ENCODE measurements at places on chromosomes 4 and X.

DNA sequence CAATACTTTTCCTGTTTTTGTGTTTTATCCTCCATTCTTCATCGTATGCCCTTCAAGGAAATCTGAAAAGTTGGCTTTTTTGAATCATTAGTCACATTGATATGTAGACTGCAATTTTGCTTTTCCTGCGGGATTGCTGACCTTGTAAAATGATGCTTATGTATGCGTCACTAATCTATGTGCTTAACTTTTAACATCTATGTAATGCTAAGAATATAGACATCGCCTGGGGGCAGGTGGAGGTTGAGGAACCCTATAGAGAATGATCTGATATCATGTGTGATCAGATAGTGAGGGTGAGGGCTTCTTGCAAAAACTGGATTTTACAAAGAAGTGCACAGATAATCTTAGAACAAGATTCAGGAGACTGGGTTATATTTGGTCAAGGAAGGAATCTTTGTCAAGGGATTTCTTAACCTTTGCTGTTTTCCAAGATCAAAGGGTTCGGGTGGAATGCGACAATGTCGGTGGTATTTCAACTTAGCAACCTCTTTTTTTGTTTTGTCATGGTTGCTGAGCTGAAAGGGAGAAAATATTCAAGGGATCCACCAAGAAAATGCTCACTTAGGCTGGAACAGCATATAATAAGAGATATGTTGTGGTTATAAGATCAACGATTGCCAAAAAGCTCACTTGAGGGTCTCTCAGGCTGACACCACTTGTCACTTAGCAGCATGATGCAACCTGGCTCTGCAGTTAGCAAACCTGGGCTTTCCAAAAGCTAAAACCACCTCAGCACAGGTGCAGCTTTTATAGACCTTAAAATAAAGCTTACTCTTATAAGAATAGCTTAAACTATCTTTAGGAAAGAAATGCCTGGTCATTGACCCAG is 70.6 kb upstream of the PUDP start:
- peak; percentile 75 for DNase-seq

- no peak for DNase-seq
Observed at GRCh38 chr4:133592106-133592505, 443.0 kb downstream of the PCDH10 start.

- no peak for DNase-seq
Observed at GRCh38 chr4:7145291-7145934, 46.9 kb upstream of the SORCS2 start.

- DNase-seq: no peak
Observed at GRCh38 chr4:140236654-140237169, 82.7 kb upstream of the MAML3 start.

DNA sequence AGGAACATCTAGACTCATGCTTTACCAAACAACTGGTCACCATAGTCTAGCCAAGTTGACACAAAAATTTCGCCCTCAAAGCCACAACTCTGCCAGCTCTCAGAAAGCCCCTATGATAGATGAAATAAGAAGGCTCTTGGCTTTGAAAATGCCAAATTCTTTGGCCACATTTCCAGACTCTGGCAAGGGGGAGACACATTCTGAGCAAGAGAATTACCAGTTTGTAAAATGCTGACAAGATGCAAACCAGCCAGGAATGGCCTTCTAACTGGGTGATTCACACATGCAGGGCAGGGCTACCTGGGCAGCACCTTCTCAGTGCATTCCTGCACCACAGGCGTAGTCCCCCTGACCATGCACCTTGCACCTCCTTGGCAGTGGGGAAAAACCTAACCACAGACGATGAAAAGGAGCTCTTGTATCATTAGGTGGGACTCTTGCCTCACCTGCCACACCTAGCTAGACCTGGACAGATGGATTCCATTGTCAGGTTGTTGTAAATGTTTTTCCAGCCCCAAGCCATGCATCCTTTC is 77.4 kb upstream of the CPEB2 start:
- no peak for DNase-seq

- no peak for DNase-seq
Observed at GRCh38 chrX:115409551-115409950, 120.0 kb downstream of the LUZP4 start.

GRCh38 chrX:40010550-40011321 is 87.0 kb downstream of the BCOR start:
- DNase-seq: no peak

GRCh38 chr4:87882861-87883260 is 50.1 kb downstream of the MEPE start:
- DNase-seq: no peak

- DNase-seq: no peak
Observed at GRCh38 chr4:122845066-122845465, 18.4 kb downstream of the FGF2 start.

DNA sequence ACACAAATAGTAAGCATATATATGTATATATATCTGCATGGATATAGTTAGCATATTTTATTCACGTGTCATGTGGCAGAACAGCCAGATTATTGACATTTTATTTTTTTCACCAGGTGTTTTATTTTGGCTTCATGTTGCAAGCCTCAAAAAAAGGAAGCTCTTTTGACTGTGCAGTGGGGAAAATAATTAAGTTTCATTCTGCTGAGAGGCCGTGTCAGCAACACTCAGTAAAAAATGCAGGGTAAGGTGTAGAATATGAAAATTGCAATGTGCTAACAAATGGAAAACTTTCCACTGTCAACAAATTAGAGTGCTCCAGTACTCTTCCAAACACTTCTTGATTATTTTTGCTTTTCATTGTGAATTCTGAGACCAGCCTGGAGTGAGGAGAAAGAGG is 511.5 kb downstream of the GLUD2 start:
- DNase-seq: no peak

GRCh38 chr4:48708610-48709009 is 71.5 kb downstream of the FRYL start:
- DNase-seq: no peak

DNA sequence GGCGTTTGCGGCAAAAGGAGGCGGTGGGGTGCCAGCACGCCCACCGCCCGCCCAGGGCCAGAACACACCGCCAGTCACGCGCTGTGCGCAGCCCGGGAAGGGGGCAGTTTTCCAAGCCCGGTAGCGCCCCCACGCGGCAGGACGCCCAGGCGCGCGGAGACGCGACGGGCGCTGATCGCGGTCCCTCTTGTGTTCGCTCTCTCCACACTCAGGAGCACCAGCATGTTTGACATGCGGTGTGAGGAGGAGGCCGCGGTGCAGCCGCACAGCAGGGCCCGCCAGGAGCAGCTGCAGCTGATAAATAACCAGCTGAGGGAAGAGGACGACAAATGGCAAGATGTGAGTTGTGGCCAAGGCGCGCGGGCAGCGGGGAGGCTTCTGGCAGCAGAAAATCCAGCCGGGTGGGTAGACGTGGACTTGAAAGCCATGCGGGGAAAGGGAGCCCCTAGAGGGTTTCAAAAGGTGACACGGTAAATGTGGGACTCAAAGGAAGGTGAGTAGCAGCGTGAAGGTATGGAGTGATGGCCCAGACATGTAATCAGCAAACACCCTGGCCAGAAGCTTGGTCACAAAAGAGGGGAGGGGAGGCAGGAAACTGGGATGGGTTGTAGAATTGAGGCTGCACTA is 104.1 kb downstream of the PHOX2B start:
- DNase-seq: no peak

GRCh38 chrX:26219351-26219750 is 3.4 kb downstream of the MAGEB5 start:
- DNase-seq: no peak

- no peak for DNase-seq
Observed at GRCh38 chrX:134679221-134679620, 20.9 kb upstream of the PLAC1 start.

DNA sequence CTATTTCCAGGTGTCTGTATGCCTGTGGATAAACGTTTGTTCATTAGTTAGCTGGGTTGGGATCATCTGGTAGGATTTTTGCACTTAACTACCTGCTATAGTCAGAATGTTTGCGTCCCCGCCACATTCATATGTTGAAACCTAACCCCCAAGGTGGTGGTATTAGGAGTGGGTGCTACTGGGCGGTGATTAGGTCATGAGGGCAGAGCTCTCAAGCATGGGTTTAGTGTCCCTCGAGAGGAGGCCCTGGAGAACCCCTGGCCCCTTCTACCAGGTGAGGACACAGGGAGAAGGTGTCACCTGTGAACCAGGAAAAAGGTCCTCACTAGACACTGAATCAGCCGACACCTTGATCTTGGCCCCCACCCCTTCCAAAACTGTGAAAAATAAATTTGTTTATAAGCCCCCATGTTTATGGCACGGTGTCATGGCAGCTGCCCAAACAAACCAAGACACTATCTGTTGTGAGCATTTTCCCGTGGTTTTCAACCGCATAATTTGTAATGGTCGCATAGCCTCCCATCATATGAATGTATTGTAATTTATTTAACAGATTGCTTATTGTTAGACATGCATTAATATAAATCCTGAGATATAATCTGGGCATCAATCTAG is 92.7 kb upstream of the TRIM2 start:
- no peak for DNase-seq

DNA sequence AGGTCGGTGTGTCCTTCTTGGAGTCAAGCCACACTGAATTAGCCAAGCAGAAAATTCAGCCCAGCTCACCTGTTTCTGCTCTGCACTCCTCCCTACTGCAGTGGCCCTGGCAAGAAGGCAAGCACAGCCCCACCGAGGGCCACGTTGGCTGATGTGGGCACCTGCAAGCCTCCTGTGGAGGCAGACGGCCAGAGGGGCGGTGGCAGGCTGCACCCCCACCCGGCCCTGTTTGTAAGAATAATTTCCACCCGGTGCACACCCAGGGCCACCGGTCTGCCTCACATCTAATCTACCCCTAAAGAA is 18.8 kb downstream of the PPP2R2C start:
- DNase-seq: no peak

- no peak for DNase-seq
Observed at GRCh38 chr4:76589402-76589801, 154.4 kb downstream of the SHROOM3 start.

DNA sequence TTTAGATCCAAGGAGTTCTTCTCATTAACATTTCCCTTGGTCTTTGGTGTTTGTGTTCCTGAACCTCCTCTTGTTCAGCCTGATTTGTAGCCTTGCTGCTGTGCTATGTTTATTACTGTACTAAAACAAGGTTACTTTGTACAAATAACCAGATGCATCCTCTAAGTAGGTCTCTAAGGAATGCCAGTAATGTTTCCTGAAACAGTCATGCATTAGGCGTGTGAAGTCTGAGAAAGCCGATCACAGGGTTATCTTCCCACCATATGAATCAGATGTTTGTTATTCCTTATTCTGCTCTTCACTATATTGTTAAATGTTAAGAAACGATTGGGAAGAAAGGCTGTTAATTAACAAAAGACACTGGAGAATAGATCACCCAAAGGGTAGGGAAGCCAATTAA is 66.9 kb downstream of the GALNTL6 start:
- DNase-seq: no peak

GRCh38 chr4:134078230-134078914 is 123.2 kb downstream of the PABPC4L start:
- DNase-seq: no peak

DNA sequence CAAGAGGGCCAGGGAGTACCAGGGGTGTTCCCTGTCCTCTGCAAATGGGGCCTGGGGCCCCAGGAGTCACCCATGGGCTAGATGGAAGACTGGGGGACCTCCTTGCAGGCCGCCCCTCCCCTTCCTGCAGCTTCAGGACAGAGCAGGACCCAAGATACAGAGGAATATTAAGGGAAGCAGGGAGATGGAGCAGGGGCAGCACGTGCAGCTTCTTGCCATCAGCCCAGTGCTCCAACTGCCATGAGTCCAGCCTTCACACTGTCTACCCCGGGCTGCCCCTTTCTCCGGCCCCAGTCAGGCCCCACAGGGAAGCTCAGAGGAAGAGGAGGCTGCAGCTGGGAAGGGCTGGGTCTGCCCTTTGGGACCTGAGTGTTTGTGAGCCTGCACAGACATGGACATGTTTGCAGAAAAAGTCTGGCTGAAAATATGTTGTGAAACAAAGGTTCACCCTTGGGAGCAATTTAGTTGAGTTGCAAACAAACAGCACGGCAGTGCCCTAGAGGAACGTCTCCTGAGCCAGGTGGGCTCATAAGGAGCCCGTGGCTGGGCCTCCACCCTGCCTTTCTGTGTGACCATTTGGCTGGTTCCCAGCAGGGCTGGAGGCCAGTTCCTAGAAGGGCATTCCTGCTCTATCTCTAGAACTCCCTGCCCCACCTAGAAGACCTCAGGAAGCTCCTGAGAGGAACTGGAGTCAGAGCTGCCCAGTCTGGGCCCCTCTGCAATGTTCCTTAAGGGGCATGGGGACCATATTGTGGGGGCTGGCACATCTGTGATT is 8.9 kb downstream of the FATE1 start:
- DNase-seq: no peak

- no peak for DNase-seq
Observed at GRCh38 chrX:44224760-44225159, 118.7 kb downstream of the EFHC2 start.

DNA sequence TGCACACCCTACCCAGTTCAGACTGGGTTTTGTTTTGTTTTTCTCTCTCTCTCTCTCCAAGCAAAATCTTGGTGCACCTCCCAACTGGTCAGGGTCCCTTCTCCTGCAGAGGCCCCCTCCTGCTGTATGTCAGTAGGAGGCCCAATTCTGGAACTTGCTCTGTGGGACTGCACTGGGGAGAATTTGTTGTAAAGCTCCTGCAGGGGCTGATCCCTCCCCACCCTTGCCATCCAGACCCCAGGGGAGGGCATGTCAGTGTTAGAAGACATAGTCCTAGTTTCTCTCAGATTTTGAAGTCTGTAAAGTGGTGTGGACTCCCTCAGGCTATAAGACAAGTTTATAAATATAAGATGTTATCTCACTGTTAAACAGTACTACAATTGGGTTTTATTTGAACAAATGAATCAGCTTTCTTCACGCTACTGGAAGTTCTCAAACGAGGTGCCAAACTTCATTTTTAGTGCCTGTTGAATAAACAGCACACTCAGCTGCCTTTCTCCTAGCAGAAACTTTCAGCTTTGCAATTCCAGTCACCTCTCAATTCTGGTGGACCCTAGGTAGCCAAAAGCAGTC is 88.6 kb upstream of the FRMPD3 start:
- DNase-seq: no peak

DNA sequence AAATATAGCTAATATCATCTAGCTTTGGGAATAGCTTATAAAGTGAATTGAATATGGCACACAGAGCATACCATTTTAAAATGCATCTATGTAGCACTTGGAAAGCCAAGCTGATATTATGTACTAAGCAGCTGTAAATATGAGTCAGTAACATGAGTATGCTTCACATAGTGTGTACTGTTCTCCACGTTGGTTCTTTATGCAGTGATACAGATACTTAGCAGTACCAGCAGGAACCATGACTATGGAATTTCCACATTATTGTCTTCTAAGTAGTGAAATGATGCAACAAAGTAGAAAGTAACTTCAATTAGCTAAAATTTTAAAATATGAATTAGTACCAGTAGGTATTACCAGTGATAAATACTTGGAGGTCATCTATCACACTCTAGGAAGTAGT is 320.1 kb downstream of the BMPR1B start:
- DNase-seq: no peak

GRCh38 chr4:62560858-62561257 is 1360.7 kb downstream of the ADGRL3 start:
- no peak for DNase-seq

Measured in SK-N-MC (cell line).